Esophagus squamous epithelium (tissue), 5 donors: ENCODE measurements at places on chromosomes 2 and 18. TPM values are rescaled to one million over a fixed set of nuclear protein-coding genes. Genes with fewer than 3 reads are reported as not detected.

- no peaks in the 10 kb centered on the region for H3K4me1 ChIP-seq
- no peak overlapping the region for H3K27ac ChIP-seq
- no peaks in the 10 kb centered on the region for H3K36me3 ChIP-seq
- DNase-seq = no peak
- no peaks in the 10 kb centered on the region for H3K27me3 ChIP-seq
These were observed 1390.5 kb upstream of the ZEB2 start for GRCh38 chr2:145910416-145910815.

- DNase-seq = no peak
- peaks cover 25% of the 10 kb centered on the region for H3K27me3 ChIP-seq
- H3K4me3 ChIP-seq = no peak overlapping the region
These were observed 42.6 kb downstream of the MCFD2 start for GRCh38 chr2:46872902-46873603.

The RAD51AP2 gene
- 0.04 TPM for total RNA-seq

GRCh38 chr2:4668381-4668780 is 965.0 kb downstream of the DCDC2C start:
- H3K4me1 ChIP-seq = no peaks in the 10 kb centered on the region
- H3K36me3 ChIP-seq = no peaks in the 10 kb centered on the region
- no peak for DNase-seq
- no peak overlapping the region for H3K27ac ChIP-seq
- H3K4me3 ChIP-seq = no peak overlapping the region

DNA sequence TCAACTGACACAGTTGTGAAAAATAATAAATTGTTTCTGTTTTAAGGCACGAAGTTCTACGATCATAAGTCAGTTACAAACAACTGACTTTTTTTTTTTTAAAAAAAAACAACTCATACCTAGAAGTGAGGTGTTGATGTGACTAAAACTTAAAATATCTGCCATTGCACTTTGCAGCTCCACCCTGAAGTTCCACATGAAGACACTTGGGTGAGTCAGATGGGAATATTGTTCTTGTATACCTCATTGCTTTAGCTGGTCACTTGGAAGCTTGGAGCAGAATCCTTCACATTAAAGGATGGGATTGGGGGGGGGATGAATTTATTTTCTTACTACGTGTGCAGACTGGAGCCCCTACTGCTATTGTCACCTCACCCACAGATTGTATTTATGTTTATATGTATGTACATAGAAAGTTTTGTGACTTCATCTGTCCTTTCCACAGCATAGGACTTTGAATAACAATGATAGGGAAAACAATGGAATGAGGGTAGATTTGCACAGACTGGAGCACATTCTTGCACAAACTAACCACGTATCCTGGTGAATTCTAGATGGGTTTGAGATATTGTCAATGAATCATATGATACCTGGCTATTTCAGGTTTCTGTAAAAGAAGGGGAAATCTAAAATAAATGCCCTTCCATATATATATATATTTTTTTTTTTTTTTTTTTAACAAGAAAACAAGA is 57.9 kb upstream of the ARHGAP15 start:
- no peaks in the 10 kb centered on the region for H3K4me1 ChIP-seq
- H3K27me3 ChIP-seq = no peaks in the 10 kb centered on the region
- no peak overlapping the region for H3K4me3 ChIP-seq
- H3K36me3 ChIP-seq = no peaks in the 10 kb centered on the region
